ENCODE measurements at places on chromosomes 7 and 10.
A peak's percentile ranks its signal among the peaks of the same experiment; 100 is the strongest.

DNA sequence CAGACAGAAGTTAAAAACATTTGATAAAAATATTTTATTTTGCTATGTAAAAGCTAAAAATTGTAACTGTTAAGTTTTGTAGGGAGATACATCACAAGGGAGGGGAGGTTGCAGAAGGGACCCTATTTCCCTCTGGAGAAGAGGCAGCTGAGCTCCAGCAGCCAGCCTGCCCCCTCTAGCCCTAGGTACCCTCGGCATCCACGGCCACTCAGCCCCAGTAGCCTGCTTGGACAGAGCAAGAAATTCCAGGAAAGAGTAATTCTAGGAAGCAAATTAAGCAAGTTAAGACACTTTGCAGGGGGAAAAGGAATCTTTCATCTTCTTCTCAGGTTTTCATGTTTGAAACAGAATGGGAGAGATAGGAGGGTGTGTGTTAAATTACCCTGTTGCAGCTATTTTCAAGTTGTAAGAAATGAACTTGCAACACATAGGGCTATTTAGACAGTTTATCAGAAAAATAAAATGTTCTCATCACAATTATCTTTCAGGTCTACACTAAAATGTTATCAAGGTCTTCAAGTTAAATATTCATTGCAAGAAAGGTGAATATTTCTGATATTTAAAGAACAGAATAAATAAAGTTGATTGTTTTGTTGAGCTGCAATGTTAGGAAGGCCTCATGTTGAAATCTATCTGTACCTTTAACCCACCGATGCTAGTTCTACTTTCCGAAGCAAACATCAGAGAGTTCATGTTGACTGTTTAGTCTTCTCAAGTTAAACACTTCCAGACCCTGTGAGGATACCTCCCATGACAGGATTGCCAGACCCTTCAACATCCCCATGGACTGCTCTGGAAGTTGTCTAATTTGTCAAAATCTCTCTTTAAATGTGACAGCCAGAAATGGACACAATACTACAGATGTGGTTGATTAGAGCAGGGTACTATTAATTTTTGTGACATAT is 5.5 kb downstream of the SGCE start:
- no peak for DNase-seq

DNA sequence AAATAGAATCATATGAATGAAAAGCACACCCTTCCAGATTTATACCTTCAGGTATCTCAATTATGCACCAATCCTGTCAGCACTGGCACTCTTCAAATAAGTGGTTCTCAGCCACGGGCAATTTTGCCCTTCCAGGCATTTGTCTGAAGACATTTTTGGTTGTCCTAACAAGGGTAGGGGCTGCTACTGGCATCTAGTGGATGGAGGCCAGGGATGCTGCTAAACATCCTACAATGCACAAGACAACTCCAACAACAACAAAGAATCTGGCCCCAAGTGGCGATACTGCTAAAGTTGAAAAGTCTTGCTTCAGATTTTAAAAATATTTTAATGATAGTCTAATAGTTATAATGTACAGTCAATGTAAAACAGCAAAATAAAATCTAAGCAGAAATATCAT is 16.1 kb downstream of the CCDC186 start:
- no peak for DNase-seq

DNA sequence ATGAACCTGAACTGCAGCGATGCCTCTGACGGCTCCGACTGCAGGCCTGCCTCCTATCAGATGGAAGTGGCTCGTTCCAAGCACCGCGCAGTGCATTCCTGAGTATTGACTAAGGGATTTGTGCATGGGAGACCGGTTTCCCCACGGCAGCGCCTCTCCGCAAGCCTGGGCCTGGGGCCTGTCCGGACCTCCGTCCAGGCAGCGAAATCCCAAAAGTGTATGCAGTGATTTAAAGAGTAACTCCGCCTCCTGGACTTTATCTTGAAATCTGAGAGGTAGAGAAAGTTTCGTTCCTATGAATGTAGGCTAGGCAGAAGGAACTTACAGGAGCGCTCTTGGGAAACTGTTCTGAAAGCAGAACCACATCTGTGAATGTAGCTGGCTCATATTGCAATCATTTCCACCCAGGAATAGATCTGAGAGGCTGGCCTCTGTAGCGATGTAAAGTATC is 106.2 kb upstream of the CELF2 start:
- DNase-seq, result no peak

GRCh38 chr7:128783143-128783861 is 7.7 kb upstream of the OPN1SW start:
- DNase-seq, result peak; percentile 32

DNA sequence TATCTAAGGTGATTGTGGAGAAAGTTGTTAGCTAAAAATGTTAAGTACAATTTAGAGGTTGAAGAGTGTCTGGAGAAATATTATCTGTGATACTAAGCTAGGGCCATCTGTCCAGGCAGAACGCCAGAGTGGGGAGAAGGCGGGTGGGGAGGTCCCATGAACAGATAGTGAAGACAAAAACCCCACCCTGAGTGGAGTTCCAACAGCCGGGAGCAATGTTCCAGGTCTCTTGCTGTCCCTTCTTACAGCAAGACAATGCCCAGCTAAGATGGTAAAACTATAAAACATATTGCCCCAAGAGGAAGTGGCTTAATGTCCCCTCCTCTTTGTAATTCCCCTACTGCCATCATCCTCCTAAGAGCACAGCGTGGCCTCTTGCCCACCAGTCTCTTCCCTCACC is 10.4 kb upstream of the IL15RA start:
- DNase-seq, result peak; percentile 6

DNA sequence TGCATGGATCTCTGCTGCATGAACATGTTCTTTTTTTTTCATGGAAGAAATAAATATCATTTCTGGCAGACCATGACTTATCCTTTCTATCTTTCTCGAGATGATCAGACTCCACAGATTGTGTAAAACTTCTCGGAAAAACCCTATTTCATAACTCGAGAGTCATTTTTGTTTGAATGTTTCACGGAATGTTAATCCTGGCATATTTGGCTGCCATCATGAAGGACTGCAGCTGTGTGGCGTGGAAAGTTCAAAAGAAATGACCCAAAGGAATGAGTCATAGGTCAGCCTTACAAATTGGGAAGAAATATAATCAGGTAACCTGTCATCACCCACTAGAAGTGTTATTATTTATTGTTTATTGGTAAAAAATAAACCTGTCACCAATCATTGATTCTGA is 566.8 kb downstream of the SDK1 start:
- no peak for DNase-seq

- no peak for DNase-seq
Observed at GRCh38 chr10:3393958-3394357, 221.4 kb upstream of the PITRM1 start.

DNA sequence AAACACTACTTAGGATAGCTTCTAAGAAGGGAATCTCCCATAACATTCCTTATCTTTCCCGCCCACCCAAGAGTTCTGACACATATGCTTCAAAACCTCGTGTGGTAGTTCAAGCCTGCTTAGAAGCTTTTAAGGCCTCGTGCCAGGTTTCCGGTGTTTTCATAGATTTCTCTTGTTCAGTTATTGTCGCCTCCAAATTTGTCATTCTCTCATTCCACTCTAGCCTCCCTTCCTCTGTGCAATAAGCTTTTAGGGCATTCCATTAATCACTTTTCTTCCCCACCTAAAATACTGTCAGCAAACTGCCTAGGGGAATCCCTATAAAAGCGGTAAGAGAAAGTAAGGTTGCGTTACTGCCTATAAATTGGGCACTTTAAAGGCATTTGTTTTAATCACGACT is 718 bp upstream of the BPGM start:
- DNase-seq, result no peak

DNA sequence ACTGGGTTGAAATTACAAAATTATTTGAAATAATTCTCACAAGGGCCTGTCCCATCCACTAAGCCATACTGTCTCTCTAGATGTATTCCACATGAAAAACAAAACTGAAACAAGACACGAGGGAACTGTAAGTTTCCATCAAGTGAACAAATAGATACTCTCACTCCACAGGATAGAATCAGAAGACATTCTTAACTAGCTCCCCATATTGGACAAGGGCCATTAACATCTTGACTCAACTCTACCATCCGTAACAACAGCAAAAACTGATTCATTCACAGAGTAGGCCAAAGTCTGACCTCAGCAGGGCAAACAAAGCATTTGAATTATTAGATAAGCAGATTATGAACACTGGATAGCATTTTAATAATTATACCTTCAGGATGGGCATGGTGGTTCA is 29.1 kb downstream of the UBE2H start:
- DNase-seq, result no peak

- DNase-seq, result no peak
Observed at GRCh38 chr7:76069238-76069638, 21.3 kb downstream of the MDH2 start.

GRCh38 chr10:119940487-119940886 is 48.0 kb downstream of the SEC23IP start:
- no peak for DNase-seq

GRCh38 chr10:89262086-89263051 is 10.8 kb upstream of the LIPA start:
- DNase-seq, result no peak

DNA sequence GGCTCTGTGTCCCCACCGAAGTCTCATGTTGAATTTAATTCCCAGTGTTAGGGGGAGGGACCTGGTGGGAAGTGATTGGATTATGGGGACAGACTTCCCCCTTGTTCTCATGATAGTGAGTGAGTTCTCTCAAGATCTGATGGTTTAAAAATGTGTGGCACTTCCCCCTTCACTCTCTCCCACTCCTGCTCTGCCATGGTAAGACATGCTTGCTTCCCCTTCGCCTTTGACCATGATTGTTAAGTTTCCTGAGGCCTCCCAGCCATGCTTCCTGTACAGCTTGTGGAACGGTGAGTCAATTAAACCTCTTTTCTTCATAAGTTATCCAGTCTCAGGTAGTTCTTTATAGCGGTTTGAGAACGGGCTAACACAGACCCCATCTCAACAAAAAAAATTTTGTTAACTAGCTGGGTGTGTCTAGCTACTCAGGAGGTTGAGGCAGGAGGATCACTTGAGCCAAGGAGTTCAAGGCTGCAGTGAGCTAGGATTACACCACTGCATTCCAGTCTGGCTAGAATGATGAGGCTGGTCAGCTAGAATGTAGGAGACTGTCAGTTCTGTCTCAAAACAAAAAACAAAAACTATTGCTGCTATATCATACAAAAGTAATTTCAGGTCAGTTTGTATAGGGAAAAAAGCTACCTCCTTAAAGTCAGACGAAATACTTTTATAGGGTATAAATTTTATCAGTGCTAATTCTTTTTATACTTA is 57.7 kb downstream of the ATAD1 start:
- no peak for DNase-seq

DNA sequence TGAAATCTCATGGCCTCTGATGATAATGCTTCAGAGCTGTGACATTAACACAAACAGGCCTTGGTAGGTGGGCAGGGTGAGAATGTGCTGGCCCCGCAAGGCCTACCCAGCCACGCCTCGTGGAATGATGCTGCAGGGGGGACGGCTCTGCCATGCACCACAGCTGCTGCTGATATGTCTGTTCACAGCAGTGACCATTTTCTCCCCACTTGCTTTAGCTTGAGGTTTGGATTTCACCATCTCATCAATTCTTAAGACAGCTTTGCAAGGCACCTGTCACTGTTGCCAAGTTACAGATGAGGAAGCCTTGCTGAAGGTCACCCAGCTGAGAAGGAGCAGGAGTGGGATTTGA is 128.3 kb downstream of the PTPN20 start:
- no peak for DNase-seq

- peak; percentile 33 for DNase-seq
Observed at GRCh38 chr10:102065561-102066398, 631 bp downstream of the HPS6 start.

DNA sequence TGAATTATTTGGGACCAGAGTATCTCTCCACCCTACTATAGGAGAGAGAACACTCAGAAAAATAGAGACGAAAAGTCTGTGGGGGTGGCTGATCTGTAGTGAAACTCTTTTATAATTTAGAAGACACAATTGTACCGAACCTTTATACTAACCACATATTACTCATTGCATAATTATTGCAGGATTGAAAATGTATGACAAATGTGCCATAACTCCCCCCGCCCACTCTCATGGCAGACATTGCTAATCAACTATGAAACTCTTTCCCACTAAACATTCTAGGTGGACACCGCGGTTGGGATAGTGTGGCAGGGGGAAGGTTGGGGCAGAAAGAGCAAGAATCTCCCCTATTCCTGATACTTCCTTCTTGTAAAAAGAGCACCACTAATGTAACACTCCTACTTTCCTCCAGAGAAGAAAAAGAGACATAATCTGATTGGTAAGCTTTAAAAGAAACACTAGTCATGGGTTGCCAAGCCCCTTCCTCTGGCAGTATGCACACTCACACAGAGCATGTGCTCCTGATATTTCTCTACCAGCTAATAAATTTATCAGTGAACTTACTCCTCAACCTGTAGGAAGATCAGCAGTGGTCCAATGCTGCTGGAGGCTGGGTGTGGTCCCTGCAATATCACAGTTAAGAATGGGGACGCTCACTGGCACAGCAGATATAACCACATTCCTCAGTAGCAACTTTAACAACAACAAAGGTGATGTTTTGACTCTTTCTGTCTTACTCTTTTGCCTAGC is 18.7 kb upstream of the ARID5B start:
- peak; percentile 71 for DNase-seq

DNA sequence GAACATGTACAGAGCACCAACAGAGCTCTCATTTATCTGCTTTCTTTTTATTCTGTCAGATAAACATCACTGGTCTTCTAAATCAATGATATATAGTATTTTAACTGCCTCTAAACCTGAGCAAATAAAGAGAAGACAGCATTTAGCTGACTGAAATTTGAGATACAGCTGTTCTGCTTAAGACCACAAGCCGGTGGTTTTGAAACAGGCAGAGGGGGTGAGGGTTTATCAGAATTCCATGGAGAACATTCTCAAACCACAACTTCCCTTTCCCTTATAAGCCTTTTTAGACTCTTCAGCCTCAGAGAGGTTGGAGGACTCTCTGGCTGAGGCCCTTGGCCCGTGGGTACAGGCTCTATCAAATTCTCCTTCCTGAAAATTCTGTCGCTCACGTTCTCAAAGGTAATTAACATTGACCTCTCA is 87.4 kb upstream of the RSU1 start:
- DNase-seq, result no peak

DNA sequence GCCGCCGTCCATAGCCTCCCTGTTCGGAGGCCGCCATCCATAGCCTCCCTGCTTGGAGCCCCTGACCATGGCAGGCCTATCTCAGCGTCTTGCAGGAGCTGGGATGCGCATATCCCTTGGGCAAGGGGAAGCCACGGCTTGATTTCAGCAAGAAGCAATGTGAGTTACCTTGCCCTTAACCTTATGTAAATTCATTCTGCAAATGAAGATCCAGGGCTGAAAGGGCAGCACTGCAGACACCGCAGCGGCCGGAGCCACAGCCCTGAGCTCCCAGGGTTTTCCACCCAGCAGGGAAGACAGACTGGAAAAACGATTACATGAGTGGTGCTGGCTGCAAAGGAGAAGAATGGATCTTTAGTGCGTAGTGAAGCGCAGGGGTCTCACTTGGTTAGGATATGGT is 95.8 kb downstream of the SEC61G start:
- DNase-seq, result no peak
